ENCODE measurements at places on chromosomes 1 and 21.

- no peak for DNase-seq
Measured at GRCh38 chr1:43426221-43426620, 27.5 kb downstream of the HYI start.

DNA sequence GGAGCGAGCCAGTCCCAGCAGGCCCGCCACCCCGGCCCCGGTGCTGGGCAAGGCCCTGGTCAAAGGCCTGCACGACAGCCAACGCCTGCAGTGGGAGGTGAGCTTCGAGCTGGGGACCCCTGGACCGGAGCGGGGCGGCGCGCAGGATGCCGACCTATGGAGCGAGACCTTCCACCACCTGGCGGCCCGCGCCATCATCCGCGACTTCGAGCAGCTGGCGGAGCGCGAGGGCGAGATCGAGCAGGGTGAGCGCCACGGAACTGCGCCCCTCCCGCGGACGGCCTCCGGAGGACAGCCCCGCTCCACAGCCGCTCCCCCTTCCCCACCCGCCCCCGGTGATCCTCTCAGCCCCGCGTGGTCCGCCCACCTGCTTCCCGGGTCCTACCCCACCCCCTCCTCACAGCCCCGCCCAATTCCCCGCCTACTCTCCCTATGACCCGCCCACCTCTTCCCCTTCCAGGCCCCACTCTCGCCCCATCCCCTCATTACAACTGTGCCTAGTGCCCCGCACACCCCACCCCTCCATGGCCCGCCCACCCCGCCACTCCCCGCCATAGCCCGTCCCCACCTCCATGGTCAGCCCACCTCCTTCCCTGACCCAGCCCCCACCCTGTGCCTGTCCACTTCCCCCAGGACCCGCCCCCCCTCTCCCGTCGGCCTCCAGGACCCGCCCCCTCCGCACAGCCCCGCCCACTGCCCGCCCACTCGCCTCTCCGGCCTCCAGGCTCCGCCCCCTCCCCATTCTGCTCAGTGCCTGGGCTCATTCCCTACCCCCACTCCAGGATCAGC, 52.7 kb downstream of the VWA5B1 start:
- no peak for DNase-seq

DNA sequence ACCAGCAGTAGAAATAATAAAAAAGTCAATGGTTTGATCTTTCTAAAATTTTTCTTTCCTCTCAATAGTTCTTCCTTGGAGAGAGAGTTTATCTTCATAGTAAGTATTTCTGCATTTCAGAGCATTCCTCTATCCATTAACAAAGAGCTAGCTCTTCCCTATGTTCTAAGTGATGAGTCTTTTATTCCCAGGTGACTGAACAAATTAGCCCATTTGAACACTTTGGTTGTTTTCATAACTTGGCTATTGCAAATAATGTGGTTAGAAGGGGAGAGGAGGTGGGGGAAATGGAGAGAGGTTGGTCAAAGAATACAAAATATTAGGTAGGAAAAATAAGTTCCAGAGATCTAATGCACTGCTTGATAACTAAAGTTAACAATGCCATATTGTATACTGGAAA, 598.9 kb downstream of the KCNT2 start:
- no peak for DNase-seq

- DNase-seq = no peak
Measured at GRCh38 chr21:34865400-34866241, 183.5 kb downstream of the RUNX1 start.

DNA sequence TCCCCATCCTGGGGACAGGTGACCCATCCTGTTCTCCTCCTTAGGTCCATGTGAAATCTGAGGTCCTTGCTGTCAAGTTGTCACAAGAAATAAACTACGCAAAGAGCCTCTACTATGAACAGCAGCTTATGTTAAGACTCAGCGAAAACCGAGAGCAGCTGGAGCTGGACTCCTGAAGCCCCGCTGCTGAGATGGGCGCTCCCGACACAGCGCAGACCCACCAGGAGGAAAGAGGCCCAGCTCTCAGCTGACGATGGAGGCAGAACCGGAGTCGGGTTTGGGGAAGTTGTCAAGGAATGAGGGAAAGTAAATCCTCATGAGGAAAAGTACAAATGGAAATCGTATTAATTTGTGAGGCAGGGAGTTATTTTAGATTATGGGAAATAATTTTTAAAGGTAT, 109.2 kb downstream of the DHRS3 start:
- DNase-seq = no peak

GRCh38 chr1:3113047-3113740, 44.2 kb downstream of the PRDM16 start:
- DNase-seq = no peak

DNA sequence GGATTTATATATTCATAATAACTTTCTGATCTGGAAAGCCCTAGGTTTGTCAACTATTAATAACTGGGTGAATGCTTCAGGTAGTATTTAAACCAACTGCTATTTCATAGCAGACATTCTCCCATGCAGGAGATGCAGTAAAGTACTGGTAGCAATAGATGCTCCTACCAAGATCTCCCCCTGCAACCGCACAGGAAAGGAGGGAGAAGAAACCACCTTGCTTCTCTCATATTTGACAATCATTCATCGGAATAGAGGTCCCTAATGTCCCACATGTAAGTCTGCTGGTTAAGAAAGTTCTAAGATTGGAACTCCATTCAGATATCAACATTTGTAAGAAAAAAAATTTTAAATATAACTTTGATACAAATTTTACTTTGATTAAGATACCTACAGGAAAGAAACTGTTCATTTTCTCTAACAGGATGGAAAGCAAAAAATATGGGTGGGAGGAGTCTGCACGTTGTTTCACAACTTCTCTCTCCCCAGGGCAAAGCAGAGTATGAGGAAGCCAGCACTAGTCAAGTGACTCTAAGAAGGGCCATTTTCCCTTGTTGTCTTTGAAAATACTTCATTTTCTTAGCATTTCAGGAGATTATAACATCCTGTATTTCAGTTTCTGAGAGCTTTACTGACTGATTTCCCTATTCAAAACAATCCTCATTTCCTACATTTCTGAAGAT, at the start of gene PYHIN1:
Gene PYHIN1, plus strand, starts transcription at position 498 of the 683 bp plus-strand sequence. CDS start 5,359 bp downstream, outside the sequence.
- no peak for DNase-seq

DNA sequence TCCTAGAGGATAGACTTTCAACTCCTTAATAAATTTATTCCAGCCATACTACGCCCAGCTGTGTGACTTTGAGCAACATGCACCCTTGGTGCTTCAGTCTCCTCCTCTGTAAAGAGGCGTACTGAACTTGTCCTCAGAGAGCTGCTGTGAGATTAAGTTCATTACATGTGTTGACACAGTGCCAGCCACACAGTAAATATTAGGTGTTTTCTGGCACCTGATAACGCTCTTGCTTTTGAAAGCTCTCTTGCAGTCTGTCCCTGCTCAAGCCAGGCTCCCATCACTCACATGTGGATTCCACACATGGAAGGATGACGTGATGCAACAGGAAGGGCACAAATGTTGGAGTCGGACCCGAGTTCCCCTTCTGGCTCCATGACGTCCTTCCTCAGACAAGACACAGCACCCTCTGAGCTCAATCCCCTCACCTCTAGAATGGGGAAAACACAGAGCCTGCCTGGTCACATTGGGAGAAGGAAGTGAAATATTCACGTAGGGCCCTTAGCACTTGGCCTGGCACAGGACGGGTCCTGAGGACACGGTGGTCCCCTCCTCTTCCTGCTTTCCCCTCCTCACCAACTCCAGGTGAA, 7.7 kb downstream of the IFNLR1 start:
- DNase-seq = no peak

DNA sequence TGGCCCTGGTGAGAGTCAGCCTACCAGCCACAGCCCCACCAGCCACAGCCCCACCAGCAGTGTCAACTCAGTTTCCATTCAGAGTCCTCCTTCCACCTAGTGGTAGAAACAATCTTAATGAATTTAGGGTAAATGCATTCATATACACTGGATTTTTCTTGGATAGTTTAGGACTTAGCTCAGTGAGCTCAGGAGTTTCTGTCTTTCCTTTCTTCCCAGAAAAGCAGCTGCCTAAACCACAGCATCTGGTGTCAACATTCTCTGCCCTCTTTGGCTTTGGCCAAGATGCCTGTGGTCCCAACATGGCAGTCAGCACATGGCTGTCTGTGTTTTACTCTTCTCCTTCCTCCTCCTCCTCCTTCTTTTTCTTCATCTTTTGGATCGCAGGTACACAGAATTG, 94.0 kb downstream of the CLIC6 start:
- peak; percentile 49 for DNase-seq

GRCh38 chr1:89453123-89453972, 71.3 kb upstream of the LRRC8B start:
- DNase-seq = no peak

DNA sequence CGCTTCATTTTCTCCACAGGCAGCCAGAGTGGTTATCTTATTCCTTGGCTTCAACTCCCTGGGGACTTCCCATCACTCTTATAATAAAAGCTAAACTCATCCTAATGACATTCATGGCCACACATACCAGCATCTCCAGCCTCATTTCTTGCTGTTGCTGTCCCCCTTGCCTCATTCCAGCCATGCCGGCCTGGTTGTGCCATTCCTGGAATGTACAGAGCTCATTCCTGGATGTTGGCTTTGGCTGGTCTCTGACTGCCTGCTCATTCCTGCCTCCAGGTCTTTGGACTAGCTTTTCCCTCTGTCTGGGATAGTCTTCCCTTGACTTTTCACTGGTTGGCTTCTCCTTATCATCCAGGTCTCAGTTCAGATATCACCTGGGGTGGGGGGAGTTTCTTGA, 2.4 kb upstream of the PEF1 start:
- DNase-seq = peak; percentile 70

DNA sequence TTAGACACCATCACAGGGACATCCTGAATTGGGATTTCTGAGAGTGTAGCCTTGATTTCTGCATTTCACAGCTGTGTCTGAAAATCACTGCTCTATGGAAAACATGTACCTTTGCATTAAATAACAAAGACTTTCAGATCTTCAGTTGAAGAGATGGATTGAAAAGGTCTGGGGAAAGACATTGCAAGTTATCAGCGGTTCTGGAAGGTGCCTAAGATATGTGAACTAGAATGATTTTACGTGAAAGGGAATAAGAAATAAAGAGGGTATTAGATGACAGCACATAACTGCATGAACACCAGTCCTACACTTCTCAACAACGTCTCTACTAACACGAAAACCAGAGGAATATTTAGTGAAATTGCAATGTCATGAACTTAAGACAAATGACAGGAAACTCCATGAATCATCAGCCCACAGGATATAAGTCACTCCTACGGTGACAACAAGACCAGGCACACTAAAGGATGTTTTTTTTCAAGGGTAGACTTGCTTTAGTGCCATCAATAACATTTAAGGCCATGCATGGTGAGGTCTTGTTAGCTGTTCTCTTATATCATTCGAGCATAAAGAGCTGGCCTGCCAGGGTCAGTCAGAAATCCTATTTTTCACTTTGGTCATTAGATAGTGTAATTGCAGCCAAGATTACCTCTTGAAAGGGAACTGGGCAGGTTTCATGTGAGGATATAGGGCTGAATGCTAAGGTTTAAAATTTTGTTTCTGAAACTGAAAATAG, 283.1 kb downstream of the GRIK1 start:
- DNase-seq = peak; percentile 17

- DNase-seq = no peak
Measured at GRCh38 chr21:21606041-21606440, 607.8 kb downstream of the NCAM2 start.

GRCh38 chr1:62013264-62013663, 181.4 kb upstream of the L1TD1 start:
- DNase-seq = no peak

GRCh38 chr1:66368261-66368660, 165.7 kb upstream of the SGIP1 start:
- no peak for DNase-seq

- no peak for DNase-seq
Measured at GRCh38 chr1:109750241-109750882, 9.5 kb upstream of the GSTM3 start.

DNA sequence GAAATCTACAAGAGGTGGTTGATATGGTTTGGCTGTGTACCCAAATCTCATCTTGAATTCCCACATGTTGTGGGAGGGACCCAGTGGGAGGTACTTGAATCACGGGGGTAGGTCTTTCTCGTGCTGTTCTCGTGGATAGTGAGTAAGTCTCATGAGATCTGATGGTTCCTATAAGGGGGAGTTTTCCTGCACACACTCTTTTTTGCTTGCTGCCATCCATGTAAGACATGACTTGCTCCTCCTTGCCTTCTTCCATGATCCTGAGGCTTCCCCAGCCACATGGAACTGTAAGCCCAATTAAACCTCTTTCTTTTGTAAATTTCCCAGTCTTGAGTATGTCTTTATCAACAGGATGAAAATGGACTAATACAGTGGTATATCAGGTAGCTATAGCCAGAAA, 5.2 kb upstream of the VWA5B1 start:
- no peak for DNase-seq

GRCh38 chr1:30603081-30603858, 120.1 kb downstream of the MATN1 start:
- no peak for DNase-seq

DNA sequence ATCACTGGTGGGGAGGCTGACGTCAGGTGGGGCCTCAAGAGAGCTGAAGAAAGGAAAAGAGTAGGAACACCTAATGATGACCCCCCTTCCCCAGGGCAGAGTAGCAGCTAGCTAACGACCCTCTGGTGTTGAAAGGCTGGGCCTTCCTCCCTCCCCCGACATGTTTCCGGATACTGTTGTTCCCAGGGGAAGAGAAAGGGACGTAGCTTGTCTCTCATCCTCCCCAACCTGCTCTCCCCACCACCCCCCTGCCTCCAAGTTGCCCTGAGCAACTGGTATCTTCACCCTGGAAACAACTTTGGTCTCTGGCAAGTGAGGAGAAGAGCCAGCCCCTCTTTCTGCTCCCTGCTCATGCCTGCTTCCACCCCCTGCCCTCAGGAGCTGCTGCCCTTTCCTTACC, 2.4 kb downstream of the SEMA6C start:
- DNase-seq = no peak

DNA sequence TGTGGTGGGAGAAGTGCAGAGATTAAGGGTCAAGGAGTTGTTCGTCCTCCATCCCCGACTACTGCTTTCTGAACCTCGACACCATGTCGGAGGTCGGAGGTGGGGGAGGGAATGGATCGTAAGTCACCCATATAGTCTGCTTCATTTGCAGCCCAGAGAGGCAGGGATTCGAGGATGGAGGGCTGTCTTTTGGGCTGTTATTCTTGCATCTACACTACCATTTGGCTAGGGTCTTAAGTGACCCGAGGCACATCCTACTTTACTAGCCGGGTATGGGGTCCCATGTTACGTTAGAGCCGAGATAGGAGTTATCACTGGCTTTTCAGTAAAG, 578 bp downstream of the USP21 start:
- DNase-seq = no peak

DNA sequence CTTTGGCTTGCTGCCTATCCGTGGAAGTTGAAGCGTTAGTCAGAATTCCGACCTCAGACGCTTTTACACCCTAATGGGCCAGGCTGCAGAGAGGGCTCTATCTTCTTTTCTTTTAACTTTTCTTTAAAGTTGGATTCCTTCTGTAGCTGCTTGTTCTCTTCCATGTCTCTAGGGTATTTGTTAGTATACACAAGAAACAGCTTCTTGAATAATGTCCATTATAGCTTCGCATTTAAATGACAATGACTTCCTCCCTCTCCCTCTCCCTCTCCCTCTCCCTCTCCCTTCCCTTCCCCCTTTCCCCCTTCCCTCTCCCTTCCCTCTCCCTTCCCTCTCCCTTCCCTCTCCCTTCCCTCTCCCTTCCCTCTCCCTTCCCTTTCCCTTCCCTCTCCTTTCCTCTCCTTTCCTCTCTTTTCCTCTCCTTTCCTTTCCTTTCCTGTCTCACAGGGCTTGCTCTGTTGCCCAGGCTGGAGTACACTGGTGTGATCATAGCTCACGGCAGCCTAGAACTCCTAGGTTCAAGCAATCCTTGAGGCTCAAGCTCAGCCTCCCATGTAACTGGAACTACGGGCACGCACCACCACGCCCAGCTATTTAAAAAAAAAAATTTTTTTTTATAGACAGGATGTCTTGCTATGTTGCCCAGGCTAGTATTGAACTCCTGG, 33.0 kb downstream of the RIPPLY3 start:
- no peak for DNase-seq
